ENCODE measurements at places on chromosomes 2 and 18.

GRCh38 chr2:7243276-7243675 lies 326.1 kb downstream of the RNF144A start:
- no peak for DNase-seq

DNA sequence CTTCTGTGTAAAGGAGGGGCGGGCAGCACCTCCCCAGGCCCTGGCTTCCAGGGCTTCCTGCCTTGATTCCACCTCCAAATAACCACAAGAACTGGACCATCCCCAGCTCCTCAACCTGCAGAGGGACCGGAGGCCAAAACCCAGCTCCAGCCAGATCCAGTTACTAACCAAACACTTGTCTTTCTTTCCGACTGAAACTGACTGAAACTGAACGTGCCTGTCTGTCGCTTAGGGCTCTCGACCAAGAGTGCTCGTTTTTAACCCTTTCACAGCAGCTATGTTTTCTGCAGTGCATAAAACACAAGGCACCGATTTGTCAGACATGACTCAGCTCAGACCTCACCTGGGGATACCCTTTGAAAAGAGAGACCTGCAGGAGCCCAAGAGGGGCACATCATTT lies 249.9 kb upstream of the SIX2 start:
- no peak for DNase-seq

DNA sequence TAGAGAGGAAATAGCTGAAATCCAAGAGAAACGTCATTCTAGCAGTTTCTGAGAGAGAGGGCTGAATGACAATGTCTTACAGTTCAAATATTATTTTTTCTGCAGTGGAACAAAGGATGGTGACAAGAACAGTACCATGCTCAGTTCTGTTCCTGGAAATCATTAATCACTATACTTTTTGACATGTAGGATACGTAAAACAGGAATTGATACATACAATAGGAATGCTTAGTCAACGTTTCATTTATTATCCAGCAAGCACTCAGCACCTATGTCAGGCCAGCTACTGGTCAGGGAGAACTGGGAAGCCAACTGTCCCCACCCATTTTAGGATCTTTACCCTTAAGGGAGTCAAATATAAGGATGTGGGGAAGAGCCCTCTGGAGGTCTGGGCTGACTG lies 114.7 kb downstream of the DHRS9 start:
- DNase-seq, result no peak

- no peak for DNase-seq
Measured at GRCh38 chr2:233400961-233401360, 46.7 kb downstream of the DGKD start.

GRCh38 chr2:68411397-68412126 lies 46.5 kb downstream of the PLEK start:
- no peak for DNase-seq

- DNase-seq, result no peak
Measured at GRCh38 chr2:121955426-121955825, 200.0 kb downstream of the TSN start.

DNA sequence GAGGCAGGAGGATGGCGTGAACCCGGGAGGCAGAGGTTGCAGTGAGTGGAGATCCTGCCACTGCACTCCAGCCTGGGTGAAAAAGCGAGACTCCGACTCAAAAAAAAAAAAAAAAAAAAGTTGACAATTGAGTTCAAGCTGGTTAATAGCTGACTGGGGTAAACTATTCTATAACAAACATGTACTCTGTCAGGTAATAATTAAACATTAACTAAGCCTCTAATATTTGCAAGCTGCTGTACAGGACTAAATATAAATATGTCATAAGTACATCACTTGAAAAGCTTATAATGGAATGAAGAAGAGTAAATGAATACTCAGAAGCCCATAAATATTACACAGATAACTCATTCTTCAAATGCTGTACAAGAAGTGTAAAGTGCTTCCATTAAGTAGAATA lies 190.4 kb upstream of the CRIM1 start:
- no peak for DNase-seq

DNA sequence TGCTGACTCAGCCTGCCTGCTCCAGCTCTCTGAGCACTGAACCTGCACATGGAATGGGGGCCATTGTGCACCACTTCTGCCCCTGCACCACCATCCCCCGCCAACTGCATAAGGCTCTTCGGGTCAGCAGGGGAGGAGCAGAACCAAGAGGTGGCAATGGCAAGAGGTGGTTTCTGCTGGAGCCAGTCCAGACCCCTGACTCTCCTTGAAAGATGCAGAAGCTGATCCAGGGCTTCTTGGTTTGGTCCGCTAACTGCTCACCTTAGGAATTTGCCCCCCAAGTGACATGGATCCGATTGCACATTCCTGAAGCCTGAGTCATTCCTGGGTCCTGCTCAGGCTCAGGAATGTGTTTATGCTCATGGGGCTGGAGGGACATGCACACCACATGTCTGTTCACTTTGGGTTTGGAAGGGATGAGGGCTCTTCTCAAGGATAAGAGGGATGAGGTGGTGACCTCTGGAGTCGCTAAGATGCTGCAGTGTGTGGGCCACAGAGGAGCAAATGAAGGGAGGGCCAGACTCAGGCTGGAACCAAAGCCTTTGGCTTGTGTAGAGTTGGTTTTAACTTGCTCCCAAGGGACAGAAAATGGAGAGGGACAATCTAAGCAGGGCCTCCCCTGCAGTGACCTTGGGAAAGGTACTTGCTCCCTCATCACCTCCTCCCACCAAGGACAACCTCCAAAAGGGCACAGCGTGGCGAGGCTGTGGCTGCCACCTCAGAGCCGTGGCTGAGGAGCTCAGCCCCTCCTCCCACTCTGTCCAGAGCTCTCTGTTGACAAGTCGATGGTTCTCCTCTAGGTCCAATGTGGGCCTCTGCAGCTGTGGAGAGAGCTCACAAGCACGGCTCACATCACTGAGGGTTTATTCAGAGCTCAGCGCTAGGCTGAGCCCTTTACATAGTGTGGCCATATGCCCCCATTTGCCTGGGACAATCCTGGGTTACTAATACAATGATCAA lies 66.2 kb downstream of the HS1BP3 start:
- DNase-seq, result no peak

DNA sequence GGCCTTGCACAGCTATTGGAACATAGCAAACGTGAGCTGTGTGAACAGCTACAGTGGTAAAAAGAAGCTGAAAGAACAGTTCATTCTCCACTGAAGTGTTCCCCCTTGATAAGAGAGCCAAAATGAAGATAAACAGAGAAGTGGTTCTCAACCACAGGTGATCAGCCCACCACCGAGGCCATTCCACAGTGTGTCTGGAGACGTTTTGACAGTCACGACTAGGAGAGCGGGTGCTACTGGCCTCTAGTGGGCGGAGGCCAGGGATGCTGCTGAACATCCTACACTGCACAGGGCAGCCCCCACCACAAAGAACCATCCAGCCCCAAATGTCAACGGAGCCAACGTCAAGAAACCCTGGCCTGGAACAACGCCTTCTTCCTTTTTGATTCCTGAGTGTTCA lies 38.4 kb downstream of the ADCY3 start:
- no peak for DNase-seq

DNA sequence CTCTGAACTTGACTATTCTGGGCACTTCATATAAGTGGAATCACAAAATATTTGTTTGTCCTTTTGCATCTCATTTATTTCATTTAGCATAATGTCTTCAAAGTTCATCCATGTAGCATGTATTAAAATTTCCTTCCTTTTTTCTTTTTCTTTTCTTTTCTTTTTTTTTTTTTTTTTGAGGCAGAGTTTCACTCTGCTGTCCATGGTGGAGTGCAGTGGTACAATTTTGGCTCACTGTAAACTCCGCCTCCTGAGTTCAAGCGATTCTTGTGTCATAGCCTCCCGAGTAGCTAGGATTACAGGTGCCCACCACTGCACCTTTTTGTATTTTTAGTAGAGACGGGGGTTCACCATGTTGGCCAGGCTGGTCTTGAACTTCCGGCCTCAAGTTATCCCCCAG lies 11.9 kb downstream of the ATP8B1 start:
- no peak for DNase-seq

DNA sequence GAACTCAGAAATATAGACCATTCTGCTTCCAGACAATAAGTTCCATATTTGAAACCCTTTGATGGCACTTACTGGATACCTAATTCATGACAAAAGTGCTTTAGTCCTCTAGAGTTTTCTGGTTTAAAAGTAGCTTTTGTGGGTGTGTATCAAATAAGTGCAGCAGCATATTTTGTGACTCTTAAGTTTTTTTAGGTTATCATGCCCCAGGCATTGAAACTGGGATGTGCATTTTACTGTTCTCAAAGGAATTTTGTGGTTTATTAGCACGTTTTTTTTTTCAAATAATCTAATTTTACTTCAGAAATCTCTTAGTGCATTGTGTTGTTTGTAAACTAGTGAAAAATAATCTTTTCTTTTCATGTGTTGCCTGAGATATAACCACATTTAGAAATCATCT lies 1.5 kb downstream of the XRCC5 start:
- no peak for DNase-seq

DNA sequence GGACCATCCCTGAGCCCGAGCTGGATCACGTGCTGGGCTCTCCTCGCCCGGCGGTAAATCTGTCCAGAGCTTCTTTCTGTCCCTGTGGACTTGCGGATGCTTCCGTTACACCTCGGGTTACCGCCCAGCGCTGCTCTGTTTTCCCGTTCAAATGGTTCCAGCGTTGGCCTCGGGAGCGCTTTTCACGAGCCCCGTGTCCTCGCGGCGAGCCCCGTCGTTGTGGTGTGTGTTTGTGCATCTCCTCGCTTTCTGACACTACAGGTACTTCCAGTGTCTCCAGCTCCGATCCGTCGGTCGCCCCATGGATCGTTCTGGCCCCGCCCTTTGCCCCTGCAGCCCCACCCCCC lies 77.4 kb downstream of the RTP5 start:
- no peak for DNase-seq

- no peak for DNase-seq
Measured at GRCh38 chr18:63290821-63291200, 28.8 kb downstream of the BCL2 start.

GRCh38 chr2:234099266-234099665 lies 48.8 kb downstream of the SPP2 start:
- DNase-seq, result no peak

DNA sequence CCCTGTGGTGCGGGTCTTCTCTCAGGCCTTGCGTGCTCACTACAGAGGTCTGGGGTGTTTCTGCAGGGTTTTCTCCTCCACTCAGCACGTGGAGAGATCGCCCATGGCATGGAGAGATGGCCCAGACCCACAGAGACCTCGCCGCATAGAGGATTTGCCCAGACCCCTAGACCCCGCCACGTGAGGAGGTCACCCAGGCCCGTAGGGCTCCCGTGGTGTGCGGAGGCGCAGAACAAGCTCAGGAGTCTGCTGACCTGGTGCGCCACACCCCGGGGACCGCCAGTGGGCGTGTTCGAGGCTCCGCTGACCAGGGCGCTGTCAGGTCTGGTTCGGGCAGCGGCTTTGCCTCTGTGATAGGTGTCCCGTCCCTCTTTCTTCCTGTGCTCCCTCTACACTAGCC lies 64.5 kb downstream of the ADI1 start:
- DNase-seq, result no peak

GRCh38 chr2:216072473-216072872 lies 9.1 kb downstream of the PECR start:
- no peak for DNase-seq

DNA sequence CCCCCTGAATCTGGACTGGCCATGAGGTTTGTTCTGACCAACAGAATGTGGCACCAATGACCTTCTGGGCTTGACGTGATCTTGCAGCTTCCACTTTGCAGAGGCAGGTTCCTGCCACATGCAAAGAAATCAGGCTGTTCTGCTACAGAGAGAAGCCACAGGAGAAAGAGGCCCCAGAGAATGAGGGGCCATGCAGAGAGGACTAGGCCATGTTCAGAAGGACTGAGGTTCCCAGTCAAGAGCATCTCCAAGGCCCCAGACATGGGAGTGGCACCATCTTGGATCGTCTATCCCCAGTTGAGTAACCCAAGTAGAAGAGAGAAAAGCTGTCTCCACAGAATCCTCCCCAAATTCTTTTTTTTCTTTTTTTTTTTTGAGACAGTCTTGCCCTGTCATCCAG lies 131.1 kb downstream of the ZBTB7C start:
- no peak for DNase-seq

- DNase-seq, result no peak
Measured at GRCh38 chr2:204799791-204800190, 254.5 kb downstream of the PARD3B start.

GRCh38 chr18:47747260-47747795 lies 183.1 kb downstream of the SMAD2 start:
- no peak for DNase-seq

GRCh38 chr2:219447242-219448098 lies 12.8 kb downstream of the SPEG start:
- DNase-seq, result no peak

- DNase-seq, result no peak
Measured at GRCh38 chr2:37829202-37829601, 95.9 kb upstream of the RMDN2 start.

GRCh38 chr18:63421514-63421913 lies 762 bp downstream of the VPS4B start:
- no peak for DNase-seq

DNA sequence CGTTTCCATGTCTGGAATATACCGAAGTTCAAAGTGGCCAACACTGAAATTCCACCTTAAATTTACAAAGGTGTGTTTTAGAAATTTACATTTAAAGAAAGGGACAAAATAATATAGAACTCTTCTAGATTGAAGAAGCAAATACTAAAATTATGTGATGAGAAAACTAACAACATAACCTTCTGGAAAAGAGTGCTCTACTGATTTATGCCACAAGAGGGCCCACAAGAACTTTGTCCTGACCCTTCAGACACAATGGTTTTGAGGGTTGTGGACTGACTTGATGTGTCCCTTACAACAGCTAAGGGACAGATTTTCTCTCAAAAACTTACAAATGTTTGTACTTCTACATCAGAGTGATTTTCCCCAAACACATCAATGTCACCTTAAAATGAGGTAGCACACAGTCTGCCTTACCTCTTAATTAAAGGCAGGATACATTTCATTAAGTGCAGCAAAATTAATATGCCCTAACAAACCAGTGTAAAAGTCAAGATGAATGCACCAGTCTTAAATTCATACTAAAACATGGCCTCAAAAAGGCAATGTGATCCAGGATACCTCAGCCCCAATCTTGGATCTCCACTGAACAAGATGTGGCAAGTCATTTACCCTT lies 36.2 kb downstream of the EIF2AK3 start:
- DNase-seq, result no peak

DNA sequence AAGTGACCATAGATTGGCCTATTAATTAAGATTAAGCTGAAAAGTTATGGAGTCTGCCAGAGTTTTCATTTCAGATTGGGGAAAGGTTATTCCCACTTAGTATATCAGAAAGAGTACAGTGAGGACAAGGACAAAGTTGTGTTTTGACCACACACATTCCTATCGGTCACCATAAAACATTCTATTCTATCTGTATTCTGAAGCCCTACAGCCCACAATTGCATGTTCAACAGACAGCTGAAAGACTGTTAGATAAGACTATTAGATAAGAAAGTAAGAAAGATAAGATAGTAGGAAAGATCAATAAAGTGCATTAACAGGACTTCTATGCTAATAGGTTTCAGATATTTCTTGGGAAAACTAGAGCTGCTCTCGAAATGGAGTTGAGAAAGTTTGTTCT lies 26.7 kb upstream of the ACYP2 start:
- no peak for DNase-seq

GRCh38 chr2:97849881-97850528 lies 136.6 kb downstream of the ZAP70 start:
- DNase-seq, result no peak

- no peak for DNase-seq
Measured at GRCh38 chr2:46816151-46816845, 99.3 kb downstream of the MCFD2 start.

- DNase-seq, result no peak
Measured at GRCh38 chr18:35458677-35459441, 38.9 kb downstream of the INO80C start.
